Left cardiac atrium (tissue), 4 donors: ENCODE measurements at places on chromosomes 5 and 9. TPM values are rescaled to one million over a fixed set of nuclear protein-coding genes. Genes with fewer than 3 reads are reported as not detected.

GRCh38 chr5:4230786-4231641 is 635.4 kb downstream of the IRX1 start:
- DNase-seq = no peak

FOXD4L6 gene
- not detected for total RNA-seq

DNA sequence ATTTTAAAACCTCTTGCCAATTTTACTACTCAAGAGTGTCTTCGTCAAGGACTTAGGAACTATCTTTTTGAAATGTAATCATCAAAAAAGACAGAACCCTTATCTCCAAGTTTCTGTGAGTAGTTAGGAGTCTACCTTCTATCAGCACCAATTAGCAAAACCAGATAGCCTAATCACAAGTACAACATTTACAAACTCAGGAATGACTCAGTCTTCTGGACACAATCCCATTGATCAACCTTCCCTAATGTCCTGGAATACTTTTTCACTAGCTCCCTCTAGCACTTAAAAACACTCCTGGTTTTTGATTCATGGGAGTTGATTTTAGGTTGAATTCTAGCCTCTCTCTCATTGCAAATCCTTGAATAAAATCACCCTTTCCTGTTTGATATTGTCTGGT is 680.7 kb downstream of the PRR16 start:
- DNase-seq = no peak

DNA sequence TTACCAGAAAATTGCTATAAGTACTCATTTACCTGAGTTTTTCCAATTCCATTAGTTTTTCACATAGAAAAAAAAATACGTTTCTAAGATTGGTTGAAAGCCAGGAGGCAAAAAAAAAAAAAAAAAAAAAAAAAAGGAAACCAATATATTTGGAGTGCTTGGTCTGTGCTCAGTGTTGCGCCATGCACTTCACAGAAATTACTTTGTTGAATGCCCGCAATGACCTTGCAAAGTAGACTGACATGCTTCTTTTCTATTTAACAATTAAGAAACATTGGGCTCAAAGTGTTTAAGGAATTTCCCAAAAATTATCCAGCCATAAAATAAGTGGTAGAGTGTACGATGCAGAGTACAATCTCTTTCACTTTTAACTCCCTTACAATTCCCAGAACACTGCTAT is 65.2 kb upstream of the PAPPA start:
- DNase-seq = no peak

SUSD3 gene
- 1.6 TPM for total RNA-seq

BRINP1 gene
- 0.44 TPM for total RNA-seq

TOR1B gene
- total RNA-seq = 12.7 TPM
